Suprapubic skin (tissue), 4 donors: ENCODE measurements at places on chromosomes 7 and 10.

- no peak for DNase-seq
Measured at GRCh38 chr7:7489546-7489945, 46.1 kb downstream of the COL28A1 start.

GRCh38 chr10:31426401-31426800, 107.4 kb downstream of the ZEB1 start:
- no peak for DNase-seq

DNA sequence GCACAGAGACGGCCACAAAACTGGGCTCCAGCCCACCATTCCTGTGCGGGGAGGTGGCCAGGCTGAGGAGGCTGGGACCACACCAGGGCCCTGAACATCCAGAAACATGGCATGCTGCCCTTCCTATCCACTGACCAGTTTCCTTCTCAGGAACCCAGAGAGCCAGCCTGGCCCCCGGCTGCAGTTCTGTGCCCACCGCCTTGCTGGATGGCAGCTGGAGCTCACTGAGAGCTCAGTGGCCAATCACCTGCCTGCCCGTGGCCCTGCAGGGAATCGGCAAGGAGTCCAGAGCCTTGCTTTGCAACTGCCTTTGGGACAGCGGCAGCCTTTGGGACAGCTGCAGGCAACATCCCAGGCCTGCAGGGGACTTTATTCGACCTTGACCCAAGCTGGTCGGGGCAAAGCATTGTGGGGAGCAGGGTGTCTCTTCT, 30.4 kb downstream of the STK32C start:
- no peak for DNase-seq

DNA sequence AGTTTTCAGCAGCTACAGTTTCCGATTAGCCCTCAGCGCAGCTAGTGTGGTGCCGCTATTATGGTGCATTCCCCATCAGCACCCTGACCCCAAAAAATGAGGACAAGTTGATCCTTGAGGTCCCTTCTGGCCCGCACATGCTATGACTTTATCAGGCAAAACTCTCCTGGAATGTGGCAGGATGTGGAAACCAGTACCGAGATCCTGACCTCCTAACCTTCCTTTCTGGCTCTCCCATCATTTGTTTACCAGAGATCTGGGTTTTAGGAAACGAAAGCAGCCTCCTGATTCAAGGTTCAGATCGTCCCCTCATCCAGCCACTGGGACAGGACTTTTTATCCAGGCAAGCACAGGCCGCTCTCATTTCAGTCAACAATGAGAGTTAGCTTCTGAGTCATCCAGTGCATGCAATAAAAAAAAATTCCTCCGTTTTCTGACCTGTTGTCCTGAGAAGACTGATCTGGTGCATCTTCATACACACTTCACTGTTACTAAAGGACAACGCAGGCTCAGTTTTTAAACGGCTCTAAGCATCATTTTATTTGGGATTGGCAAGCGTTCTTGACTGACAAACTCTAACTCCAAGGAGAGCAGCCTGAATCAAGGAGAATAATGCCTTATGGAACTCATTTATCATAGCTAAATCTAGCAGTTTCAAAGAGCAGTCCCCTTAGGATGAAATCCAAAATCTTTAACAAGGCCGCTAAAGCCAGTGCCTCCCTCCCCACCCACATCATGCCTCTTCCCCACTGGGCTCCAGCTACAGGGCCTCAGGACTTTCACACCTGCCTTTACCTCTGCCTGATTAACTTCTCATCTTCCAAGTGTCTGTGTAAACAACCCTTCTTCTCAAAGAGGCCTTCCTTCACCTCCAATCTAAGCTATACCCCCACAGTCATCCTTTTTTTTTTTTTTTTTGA, 17.1 kb downstream of the PDLIM1 start:
- no peak for DNase-seq

DNA sequence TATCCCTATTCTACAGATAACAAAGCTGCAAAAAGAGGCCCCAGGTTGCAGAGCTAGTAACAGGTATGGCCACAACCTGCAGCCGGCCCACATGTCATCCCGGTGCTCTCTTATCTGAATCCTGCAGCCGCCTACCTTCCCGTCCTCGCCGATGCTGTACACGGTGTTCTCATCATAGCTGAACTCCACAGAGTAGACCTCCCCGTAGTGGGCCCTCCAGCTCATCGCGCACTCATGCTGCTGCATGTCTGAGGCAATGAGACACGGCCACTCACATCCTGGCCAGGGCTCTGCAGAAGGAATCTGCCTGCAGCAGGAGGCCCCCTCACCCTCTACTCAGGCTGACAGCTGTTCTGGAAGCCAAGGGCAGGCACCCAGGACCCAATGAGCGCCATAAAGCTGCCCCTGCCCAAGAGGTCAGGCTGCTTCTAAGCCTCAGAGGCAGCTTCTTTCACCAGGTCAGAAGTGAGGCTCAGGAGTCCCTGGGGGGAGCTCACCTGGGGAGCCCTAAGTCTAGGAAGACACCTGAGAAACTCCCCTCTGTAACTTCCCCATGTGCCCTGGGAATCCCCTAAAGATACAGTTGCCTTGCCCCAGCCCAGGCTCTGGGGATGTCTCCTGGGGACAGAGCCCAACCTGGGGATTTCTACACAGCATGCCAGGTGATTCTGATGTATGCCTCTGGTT, 17.9 kb upstream of the CYREN start:
- DNase-seq, result no peak

DNA sequence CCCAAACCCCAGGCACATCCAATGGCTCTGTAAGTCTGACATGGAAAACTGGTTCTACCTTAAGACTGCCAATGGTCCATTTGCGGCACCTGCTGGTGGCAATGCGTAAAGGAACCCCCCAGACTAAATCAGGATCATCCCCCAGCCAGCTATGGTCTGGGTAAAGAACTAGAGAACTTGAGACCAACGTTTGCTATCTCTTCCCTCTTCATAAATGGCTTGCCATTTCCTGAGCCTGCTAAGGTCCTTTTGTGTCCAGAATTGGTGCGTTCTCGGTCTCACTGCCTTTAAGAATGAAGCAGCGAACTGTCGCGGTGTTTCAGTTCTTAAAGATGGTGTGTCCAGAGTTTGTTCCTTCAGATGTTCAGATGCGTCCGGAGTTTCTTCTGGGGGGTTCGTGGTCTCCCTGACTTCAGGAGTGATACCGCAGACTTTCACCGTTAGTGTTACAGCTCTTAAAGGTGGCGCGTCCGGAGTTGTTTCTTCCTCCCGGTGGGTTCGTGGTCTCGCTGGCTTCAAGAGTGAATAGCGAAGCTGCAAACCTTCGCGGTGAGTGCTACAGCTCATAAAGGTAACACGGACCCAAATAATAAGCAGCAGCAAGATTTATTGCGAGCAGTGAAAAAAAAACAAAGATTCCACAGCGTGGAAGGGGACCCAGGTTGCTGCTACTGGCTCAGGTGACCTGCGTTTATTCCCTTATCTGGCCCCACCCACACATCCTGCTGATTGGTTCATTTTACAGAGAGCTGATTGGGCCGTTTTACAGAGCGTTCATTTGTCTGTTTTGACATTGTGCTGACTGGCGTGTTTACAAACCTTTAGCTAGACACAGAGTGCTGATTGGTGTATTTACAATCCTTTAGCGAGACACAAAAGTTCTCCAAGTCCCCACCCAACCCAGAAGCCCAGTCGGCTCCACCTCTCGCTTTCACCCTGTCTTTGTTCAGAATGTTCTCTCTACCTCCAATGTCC, 95.4 kb downstream of the ELMO1 start:
- no peak for DNase-seq

GRCh38 chr10:130064783-130065182, 45.8 kb downstream of the C10orf143 start:
- DNase-seq, result no peak

- no peak for DNase-seq
Measured at GRCh38 chr7:74324531-74325209, 35.5 kb downstream of the CLIP2 start.

GRCh38 chr10:109931163-109931562, 7.9 kb upstream of the XPNPEP1 start:
- peak; percentile 72 for DNase-seq

DNA sequence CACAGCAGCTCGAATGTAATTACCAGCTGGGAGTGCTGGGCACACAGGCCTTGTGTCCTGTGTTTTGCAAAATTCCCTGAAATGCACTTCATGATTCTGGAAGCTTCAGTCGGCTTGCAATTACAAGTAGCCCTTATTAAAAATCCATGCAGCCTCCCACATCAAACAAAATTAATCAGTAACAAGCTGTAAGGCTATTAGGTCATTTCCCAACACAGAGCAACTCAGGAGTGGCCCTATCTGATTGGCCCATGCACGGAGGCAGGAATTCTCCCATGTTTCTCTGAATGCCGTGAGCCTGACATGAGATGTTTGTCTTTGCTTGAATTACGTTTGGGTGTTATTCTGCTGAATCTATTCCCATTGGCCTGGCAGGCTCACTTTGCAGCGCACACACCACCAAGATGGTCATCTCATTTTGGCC, 36.9 kb downstream of the FOXL3 start:
- DNase-seq, result no peak

GRCh38 chr7:80132594-80132993, 2.0 kb upstream of the GNAI1 start:
- DNase-seq, result no peak

DNA sequence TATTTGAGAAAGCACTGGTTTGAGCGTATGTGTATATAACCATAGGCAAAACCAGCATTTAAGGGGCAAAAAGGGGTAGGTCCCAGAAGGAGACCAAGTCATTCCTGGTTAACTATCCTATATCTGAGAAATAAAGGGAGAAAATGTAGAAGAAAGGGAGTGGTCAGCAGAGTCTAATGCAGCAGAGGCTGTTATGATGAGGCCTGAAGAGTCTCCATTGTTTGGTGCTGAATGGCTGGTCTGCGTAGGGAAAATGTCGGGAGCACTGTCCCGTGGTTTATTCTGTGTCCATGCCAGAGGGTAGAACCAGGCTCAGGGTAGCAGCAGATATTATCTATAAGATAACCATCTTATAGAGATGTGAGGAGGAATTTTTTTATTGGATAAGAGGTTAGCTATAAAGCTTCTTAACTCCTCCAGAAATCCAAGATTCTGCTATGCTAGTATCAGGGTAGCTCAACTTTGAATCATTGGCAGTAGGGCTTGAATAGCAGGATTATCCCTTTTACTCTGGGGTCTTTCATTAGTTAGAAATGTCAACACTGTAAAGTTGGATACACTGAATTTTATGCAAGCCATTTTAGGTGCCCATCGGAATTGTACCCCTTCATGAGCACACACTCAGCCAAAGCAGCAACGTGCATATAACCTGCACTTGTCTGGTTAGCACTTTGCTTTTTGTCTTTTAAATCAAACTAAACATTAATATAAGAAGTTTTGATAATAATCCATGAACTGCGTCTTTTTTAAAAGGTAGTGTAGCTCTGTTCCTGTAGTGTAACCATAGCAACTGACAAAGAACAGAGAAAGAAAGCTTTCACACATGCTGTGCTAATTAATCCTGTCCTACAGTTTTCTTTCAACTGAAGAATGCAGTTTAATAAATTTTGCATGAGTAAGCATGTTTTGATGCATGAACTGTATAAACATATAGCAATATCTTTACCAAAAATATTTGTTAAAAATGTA, 312.0 kb upstream of the FZD1 start:
- DNase-seq, result no peak

DNA sequence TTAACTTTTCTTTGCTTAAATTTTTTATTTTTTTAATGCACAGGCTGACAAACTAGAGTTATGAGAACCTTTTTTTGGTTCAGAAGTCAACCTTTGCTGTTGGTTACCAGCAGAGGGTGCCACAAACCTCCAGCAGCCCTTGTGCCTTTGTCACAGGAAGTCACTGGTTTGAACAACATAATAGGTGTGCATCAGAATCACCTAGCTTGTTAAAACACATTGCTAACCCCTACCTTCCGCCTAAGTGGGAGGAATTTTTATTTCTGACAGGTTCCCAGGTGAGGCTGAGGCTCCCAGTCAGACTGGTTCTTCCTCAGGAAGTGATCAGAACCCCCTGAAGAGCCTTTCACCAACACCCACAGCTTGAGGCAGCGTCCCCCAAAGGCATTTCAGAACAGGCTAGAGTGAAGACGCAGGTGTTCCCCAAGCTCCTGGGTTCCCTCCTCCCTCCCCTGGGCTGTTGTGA, 22.6 kb upstream of the VDAC2 start:
- DNase-seq, result no peak

DNA sequence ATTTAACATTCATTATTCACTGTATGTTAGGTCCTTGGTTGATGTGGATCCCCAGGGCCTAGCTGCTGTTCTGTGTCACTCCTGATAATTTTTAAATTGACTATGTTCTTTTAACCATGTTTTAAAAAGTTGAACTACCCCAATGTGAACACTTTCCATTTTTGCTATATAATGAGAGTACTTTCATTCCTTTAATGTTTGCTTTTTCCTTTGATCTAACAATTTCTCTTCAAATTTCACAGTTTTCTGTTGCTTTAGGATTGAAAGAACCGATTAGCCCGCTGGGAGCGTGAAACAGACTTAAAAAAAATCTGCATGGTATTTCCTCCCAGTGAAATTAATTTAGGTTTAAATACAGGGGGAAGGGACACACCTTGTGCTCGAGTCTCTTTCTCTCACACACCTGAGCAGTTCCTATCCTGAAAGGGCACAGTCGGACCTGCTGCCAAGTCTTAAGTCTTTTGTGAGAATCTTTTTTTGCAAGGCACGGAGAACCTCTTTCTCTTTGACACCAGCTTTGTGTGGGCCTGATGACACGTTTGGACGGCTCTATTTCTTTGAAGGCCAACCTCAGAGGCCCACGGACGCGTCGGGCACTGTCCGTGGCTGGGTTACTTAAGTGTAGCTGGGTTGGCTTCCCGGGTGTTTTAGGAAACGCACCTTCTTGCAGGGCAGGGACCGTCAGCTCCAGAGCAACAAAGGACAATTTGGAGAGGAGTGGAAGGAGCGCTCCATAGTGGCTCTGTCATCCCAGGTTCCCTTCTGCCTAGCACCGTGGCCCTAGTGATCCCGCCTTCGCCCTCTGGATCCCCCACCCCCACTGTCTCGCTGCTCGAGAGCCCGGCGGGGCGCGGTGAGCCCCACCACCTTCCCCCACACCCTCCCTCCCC, 1.0 kb upstream of the CHN2 start:
- DNase-seq, result no peak

- no peak for DNase-seq
Measured at GRCh38 chr10:89120931-89121763, 86.0 kb downstream of the CH25H start.

GRCh38 chr7:75856536-75856935, 22.3 kb upstream of the RHBDD2 start:
- no peak for DNase-seq

DNA sequence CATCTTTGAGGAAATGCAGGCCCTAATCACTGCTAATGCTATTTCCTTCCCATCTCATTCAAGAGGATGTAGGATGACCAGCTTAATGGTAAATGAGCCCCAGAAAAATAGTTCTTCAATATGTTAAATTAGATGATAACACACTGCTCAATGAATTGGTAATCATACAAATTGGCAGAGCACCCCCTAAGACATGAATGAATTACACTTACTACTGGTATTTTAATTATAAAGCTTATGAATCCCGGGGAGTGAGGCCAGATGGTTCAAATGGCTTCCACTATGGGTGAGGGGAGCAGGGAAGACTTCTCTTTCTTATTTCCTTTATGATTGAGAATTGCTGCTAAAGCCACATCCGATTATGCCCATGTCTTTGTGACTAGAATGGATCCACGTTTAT, 159.2 kb upstream of the TARP start:
- DNase-seq, result no peak

- no peak for DNase-seq
Measured at GRCh38 chr7:158452331-158452730, 135.3 kb downstream of the PTPRN2 start.
